ENCODE measurements at places on chromosomes 11 and 22.

DNA sequence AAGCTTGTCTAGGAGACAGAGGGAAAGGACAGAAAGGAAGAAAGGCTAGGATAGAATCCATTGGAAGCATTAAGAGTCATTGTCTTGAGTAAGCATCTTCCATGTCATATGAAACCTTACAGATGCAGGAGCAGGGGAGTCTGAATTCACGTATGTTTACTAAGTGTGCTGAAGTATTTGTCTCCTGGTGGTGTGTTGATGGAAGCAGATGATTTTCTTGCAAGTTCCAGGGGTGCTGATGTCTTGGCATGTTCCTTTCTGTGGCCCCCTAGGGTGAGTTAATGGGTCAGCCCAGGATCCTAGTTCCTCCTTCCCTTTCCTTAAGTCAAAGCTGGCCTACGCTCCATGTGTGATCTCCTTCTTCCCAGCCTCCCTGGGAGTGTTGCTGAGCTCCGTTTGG, 110.2 kb downstream of the TEAD1 start:
- no peak for DNase-seq

GRCh38 chr11:106496677-106497076, 419.2 kb downstream of the AASDHPPT start:
- no peak for DNase-seq

- DNase-seq = no peak
Observed at GRCh38 chr11:2202071-2202899, 30.7 kb upstream of the TH start.

DNA sequence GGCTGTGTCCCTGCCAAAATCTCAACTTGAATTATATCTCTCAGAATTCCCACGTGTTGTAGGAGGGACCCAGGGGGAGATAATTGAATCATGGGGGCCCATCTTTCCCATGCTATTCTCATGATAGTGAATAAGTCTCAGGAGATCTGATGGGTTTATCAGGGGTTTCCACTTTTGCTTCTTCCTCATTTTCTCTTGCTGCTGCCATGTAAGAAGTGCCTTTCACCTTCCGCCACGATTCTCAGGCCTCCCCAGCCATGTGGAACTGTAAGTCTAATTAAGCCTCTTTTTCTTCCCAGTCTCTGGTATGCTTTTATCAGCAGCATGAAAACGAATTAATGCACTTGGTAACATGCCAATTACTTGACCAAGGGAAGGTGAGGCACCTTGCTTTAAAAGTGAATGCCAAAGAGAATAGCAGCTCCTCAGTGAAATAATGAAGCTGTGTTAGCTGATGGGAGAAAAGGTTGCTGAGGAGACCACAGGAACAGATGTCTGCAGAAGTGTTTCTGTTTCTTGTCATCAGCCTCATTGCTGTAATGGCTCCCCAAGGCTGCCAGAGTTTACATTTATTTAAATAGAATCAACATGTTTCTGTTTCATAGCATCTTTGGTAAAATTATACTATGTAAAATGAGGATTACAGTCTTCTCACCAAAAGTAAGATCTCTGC, 89.0 kb upstream of the CD44 start:
- no peak for DNase-seq

- no peak for DNase-seq
Observed at GRCh38 chr11:134846328-134847082, 434.5 kb upstream of the B3GAT1 start.

GRCh38 chr11:130673698-130674097, 225.3 kb downstream of the ADAMTS15 start:
- no peak for DNase-seq

DNA sequence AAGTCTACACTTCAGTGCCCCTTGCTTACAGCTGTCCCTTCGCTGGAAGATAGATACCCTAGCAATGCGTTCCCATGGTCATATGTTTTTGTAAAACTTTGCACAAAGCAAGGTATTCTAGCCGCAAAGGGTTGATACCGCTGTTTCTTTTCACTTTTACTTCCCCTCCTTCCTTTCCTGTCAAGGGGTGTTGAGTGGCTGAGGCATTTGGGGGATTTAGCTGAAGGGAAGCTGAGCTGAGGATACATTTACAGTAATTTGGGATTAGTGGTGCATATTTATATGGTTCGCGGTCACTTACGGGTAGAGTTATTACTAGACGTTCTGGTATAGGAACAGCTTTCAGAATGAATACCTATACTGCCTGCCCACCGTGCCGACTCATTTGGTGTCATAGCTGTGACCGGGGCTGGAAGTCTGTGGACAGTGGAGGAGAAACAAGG, 86.9 kb upstream of the WNT11 start:
- peak; percentile 12 for DNase-seq

GRCh38 chr22:49964136-49965090, 3.8 kb downstream of the PIM3 start:
- DNase-seq = no peak

DNA sequence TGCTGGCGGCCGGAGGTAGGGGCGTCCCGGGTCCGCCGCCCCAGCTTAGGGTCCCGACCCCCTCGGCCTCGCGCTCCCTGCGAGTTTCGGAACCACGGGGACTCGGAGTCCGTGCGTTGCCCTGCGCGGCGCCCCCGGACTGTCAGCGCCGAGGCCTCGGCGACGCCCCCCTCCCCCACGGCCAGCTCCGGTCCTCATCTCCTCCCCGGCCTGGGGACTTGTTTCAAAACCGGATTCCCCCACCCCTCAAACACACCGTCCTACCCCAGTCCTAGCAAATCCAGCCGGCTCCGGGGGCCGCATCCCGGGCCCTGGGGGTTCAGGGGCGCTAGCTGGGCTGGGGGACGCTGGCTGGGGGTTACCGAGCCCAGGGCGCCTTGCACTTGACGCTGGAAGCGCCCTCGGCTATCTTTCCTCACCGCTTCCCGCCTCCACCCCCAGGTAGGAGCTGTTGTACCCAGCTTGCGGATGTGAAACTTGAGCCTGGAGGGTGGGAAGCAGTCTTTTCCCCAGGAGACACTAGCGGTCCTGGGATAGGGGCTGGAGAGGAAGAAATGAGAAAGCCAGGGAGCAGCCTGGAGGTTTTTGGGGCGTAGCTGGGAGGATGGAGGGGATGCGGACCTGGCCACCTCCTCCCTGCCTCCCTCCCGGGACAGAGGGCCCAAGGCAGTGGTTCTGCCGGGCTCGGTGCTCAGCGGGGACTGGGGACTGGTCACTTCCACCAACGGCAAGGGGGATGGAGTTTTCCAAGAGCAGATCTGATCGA, 550 bp downstream of the FBLN1 start:
- DNase-seq = no peak

- DNase-seq = no peak
Observed at GRCh38 chr11:67211656-67212436, 54.4 kb upstream of the GRK2 start.

DNA sequence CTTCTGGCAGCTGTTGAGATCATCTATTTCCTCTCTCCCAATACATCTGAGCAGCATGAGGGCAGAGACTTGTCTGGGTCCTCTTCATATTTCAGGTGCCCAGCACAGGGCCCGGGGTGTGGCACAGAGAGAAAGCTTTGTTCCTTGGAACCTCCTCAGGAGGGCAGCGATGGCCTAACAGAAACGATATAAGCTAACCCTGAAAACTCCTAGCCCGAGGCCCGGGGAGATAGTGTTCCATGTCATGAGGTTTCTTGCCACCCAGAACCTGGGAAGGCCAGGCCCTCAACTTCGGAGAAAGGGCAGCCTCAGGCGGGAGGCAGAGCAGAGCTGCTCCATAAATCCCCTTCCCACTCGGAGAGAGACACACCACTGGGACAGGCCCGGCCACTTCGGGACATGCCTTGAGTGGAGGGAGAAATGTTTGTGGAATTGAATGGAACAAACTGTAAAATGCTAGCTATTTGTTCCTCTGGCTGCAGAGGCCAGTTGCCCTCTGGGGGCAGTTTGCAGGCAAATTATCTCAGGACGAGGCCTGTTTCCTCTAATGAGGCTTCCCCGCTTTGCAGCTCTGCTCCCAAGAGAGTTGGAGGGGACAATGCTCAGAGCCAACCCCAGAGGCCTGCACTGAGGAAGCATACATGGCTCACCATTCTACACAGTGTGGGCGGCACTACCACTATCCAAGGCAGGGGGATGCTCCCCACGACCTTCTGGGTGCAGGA, 11.6 kb downstream of the ARRB1 start:
- no peak for DNase-seq

DNA sequence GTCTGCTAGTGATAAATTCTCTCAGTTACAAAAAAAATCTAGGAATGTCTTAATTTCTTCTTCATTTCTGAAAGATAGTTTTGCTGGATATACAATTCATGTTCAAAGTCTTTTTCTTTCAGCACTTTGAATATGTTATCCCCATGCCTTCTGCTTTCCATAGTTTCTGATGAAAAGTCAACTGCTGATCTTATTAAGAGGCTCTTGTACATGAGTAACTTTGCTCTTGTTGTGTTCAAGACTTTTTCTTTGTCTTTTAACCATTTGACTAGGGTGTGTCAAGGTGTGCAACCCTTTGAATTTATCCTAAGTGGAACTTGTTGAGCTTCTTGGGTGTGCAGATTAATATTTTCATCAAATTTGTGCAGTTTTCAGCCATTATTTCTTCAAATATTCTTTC, 22.1 kb upstream of the ACCSL start:
- no peak for DNase-seq

DNA sequence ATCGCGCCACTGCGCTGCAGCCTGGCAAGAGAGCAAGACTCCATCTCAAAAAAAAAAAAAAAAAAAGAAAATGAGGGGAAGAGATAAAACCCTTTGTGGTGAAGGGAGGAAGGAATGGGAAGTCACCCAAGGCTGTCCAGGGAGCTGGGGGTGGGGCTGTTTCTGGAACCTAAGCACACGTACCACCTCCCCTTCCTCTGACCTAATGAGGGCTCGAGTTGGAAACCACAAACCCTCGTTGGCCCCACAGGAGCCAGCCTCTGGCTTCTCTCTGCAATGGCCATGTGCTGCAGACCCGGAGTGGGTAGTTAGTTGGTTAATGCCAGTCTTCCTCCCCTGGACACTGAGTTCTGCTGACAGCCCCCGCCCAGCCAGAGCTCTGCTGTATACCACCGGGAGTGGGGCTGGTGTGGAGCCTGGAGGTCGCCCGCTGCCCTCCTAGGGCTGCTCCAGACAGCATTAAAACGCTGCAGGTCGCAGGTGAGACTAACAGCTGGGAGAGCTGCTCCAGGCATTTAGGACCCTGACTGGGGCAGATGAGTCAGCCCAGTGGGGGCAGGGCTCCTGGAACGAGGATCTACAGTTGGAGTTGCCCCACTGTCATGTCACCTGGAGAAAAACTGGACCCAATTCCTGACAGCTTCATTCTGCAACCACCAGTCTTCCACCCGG, at the start of gene LGALS12:
LGALS12 (plus strand) TSS at position 228 of the 672 bp plus-strand sequence; CDS start at position 603, 375 bp downstream.
- no peak for DNase-seq

GRCh38 chr22:20173772-20174171, 22.9 kb upstream of the CCDC188 start:
- no peak for DNase-seq

All from stimulated activated CD8-positive, alpha-beta memory T cell treated with anti-CD3 and anti-CD28 coated beads, Interleukin-2, amount 100 ng/mL, for 48 hours (primary cell).